ENCODE measurements at places on chromosomes 13 and 19.

DNA sequence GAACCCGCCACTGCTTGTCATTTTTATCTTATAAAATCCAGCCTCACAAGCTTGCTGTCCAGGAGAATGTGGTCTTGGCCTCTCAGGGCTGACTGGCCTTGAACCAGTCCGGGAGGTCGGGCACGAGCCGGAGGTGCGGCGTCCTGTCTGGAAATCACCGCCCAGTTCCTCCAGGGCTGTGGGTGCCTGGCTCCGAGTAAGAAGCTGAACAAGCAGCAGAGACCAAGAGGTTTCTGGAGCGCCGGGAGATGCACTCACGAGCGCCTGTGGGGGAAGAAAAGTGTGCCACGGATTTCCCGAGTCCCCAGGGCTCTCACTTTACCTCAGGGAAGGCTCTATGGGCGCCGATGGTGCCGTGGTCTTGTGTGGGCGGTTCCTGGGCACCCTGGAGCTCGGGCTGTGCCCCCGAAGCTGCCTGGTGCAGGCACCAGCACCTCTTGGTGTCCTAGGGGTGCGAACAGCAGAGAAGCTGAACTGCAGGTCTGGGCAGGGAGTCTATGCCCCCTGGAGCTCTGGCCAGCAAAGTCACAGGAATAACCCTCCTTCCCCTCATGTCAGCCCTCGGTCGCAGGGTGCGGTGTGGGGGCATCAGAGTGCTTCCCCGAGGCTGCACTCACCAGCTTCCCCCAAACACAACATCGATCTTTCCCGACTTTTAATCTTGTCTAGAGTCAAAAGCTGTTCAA, 50.0 kb downstream of the GAS6 start:
- DNase-seq = no peak

- no peak for DNase-seq
Measured at GRCh38 chr13:112622375-112622774, 34.4 kb upstream of the TUBGCP3 start.

GRCh38 chr19:3975144-3975543, 4.2 kb upstream of the DAPK3 start:
- no peak for DNase-seq

- DNase-seq = no peak
Measured at GRCh38 chr13:36815062-36815461, 4.0 kb upstream of the RFXAP start.

GRCh38 chr13:96229356-96229755, 139.4 kb downstream of the HS6ST3 start:
- DNase-seq = no peak

GRCh38 chr13:98216135-98216565, 39.1 kb upstream of the RNF113B start:
- DNase-seq = no peak

- no peak for DNase-seq
Measured at GRCh38 chr13:30319130-30319529, 11.8 kb upstream of the KATNAL1 start.

GRCh38 chr13:27483421-27483820, 33.1 kb upstream of the MTIF3 start:
- DNase-seq = no peak

Data from activated T-helper 1 cell treated with anti-CD3 and anti-CD28 coated beads, Interleukin-2, amount 50 U/mL, for 16 hours (primary cell).